WTC11 (cell line): ENCODE measurements at places on chromosomes 12 and 14. TPM values are rescaled to one million over a fixed set of nuclear protein-coding genes. Genes with fewer than 3 reads are reported as not detected.

DNA sequence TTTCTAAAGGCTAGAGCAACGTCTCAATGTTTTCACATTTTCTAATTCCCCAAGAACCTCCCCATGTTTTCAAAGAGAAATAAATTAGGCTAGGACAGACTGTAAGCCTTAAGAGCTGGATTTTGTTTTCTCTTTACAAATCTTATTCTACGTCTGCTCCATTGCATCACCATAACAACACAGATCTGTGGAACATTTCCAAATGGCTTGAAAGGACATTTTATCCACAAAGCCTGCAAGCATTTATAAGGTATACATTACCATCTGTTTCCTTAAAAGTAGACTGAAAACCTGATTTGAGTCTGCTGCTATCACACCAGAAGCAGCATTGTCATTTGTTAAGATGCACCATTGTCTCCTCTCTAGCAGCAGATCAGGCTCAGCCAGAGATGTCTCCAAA lies 115.3 kb upstream of the PLEKHA5 start:
- no peak overlapping the region for H3K27ac ChIP-seq
- H3K27me3 ChIP-seq, result no peaks in the 10 kb centered on the region

GRCh38 chr12:3348055-3348454 lies 142.9 kb upstream of the PRMT8 start:
- no peak overlapping the region for H3K4me3 ChIP-seq
- no peak for DNase-seq
- H3K4me1 ChIP-seq, result no peaks in the 10 kb centered on the region
- no peaks in the 10 kb centered on the region for H3K27me3 ChIP-seq

- no peaks in the 10 kb centered on the region for H3K4me1 ChIP-seq
- DNase-seq, result no peak
- H3K27ac ChIP-seq, result no peak overlapping the region
- no peaks in the 10 kb centered on the region; the same call in 1 of the 2 replicates for H3K27me3 ChIP-seq
- H3K36me3 ChIP-seq, result peaks cover 17% of the 10 kb centered on the region
These were observed 21.7 kb downstream of the PTPN21 start for GRCh38 chr14:88533064-88533602.

TECPR2 gene
- total RNA-seq, result 19.8 to 25.0 TPM (median 21.3 TPM) in 3 replicates

GRCh38 chr12:84658877-84659276 lies 253.7 kb downstream of the SLC6A15 start:
- no peaks in the 10 kb centered on the region for H3K36me3 ChIP-seq
- peaks cover 9% of the 10 kb centered on the region for H3K4me1 ChIP-seq
- no peaks in the 10 kb centered on the region for H3K27me3 ChIP-seq
- no peak overlapping the region for H3K27ac ChIP-seq
- no peak for DNase-seq

LYSET gene
- total RNA-seq, result 24.7 to 25.6 TPM (median 25.5 TPM) in 3 replicates

DNA sequence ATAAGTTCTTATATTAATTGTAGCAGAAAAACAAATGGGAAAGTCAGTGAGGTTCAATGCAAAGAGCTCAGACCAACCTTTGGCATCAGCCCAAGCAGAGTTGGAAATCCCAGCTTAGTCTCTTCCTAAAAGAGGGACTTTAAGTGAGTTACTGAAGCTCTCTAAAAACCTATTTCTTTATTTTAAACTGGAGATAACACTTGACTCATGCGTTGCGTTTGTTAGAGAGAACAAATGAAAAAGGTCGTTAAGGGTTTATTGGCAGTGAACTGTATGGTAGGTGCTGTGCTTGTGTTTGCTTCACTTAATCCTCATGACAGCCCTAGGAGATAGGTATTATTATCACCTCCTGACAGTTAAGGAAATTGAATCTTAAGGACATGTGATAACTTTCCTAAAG lies 396.5 kb downstream of the RAD51B start:
- no peaks in the 10 kb centered on the region for H3K36me3 ChIP-seq
- DNase-seq, result no peak
- no peaks in the 10 kb centered on the region for H3K27me3 ChIP-seq
- H3K4me1 ChIP-seq, result peaks cover 11% of the 10 kb centered on the region

CMKLR1 gene
- 1.4 to 1.9 TPM (median 1.6 TPM) in 3 replicates for total RNA-seq

DNA sequence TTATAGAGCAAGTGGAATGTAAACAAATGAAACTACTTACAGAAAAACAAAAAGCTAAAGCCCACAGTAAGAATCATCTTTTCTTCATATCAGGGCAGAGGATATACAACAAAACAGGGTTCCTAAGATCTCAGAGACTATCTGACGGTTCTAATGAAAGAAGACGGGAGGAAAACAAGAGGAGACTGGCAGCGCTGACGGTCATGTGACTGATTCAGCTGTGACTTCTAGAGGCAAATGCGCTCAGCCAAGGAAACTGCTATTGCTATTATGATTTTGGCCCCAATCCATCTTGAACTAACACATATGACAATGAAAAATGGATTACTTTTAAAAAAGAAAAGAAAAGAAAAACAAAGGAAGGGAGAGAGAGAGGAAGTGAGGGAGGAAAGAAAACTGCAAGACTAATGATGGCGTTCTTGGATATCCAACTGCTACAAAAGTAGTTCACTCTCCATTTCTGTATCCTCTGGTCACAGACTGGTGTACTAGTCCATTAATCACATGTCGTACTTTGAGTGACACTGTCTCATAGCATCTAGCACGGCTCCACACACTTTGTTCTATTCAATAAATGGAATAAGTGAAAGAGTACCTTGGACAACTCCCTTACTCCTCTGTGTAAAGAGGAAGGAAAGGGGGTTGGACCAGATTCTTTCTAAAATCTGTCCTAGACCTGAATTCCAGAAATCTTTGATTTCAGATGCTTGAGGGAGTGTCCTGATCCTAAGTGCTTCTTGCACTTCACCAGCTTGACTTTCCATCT lies 119.3 kb downstream of the DAD1 start:
- H3K4me3 ChIP-seq, result no peak overlapping the region
- DNase-seq, result no peak
- H3K27ac ChIP-seq, result no peak overlapping the region
- no peaks in the 10 kb centered on the region for H3K36me3 ChIP-seq
- H3K27me3 ChIP-seq, result no peaks in the 10 kb centered on the region
- peaks cover 9% of the 10 kb centered on the region for H3K4me1 ChIP-seq

CYP27B1 gene
- 2.1 to 3.2 TPM (median 2.8 TPM) in 3 replicates for total RNA-seq

DNA sequence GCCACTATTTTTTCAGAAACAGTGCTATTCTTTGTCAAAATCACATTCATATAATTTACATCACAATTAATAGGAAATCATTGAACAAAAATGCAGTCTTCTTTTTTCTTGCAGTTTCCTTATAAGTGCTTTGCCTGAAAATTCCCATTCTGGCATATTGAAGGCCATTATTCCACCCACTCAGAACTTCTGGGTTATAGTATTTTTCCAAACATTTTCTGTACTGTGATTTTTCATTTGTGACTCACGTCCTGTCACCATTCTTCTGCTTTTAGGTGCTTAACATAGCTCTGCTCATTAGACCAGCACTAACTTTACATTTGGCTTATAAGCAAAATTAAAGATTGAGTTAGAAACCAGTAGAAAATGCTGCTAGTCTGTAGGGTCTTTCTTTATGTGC lies 241.0 kb upstream of the NPAS3 start:
- H3K36me3 ChIP-seq, result no peaks in the 10 kb centered on the region
- H3K4me3 ChIP-seq, result no peak overlapping the region
- H3K27ac ChIP-seq, result no peak overlapping the region
- no peaks in the 10 kb centered on the region for H3K27me3 ChIP-seq
